ENCODE measurements at places on chromosomes 6 and 20.

- DNase-seq = no peak
Measured at GRCh38 chr6:68651011-68651985, 16.2 kb downstream of the ADGRB3 start.

DNA sequence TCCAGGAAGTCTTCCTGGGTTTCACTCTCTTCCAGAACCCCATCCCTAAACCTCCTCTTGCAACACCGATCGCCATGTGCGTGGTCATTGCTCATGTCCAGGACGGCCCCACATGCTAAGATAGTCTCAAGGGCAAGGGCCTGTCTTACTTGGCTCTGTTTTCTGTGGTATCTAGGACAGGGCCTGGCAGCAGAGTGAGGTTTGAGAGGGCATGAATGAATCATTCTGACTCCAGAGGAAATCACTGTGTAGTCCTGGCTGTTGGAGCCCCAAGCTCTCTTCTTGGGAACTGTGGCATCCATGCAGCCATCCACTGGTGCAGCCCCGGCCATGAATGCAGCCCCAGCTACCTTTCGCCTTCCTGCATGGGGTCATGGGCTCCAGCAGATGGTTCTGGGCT lies 12.4 kb downstream of the SIRPA start:
- DNase-seq = no peak

DNA sequence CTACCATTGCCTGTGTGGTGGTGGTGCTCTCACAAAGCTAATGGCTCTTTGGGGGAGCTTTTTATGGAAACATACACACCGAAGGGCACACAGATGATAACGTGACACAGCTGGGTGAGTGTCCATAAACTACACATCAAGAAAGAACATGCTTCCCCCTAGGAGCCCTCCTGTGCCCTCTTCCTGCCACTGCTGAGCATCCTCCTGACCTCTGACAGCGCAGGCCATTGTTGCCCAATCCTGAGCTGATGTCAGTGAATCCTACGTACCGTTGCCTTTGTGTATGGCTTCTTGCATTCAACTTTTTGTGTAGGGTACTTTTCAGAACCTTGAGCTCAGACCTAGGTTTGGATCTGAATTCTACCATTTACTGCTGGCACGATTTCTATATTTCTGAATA lies 65.8 kb upstream of the SLC22A1 start:
- no peak for DNase-seq

- DNase-seq = no peak
Measured at GRCh38 chr20:51959066-51959542, 156.8 kb upstream of the SALL4 start.

DNA sequence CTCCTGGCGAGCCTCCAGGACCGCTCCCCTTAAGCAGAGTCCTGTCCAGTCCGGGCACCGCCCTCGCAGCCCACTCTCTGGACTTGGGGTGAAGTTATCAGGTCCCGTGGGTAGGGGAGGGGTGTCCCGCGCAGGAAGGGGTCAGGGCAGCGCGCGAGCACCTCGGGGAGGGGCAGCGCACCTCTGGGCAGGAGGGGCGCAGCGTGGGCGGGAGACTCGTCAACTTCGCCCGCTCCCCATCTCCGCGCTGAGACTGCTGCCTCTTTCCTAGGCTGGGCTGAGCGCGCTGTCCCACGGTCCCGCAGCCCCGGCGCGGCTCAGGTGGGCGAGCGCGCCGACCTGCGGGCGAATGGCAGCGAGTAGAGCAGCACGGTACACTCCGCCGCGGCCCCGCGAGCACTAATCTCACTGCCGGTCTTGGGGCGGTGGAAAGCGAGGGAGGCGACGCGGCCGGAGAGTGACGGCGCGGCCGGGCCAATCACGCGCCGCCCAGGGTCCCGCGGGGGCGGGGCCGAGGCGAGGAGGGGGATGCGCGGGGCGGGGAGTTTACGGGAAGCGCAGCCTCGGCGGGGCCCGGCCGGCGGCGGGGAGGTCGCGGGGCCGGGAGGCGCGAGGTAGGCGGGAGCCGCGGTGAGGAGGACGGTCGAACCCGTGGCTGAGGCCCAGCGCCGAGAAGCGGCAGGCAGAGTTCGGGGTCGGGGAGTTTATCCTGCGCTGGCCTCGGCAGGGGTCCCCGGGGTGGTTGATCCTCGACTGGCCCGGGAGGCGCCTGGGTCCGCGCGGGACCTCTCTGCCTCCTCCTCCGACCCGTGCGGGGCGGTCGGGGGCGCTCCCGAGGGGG lies at the start of gene MAN1A1:
TSS of gene MAN1A1 (minus strand) at position 401 of the 841 bp plus-strand sequence. CDS start 696 bp downstream, outside the sequence.
- DNase-seq = peak; percentile 92

DNA sequence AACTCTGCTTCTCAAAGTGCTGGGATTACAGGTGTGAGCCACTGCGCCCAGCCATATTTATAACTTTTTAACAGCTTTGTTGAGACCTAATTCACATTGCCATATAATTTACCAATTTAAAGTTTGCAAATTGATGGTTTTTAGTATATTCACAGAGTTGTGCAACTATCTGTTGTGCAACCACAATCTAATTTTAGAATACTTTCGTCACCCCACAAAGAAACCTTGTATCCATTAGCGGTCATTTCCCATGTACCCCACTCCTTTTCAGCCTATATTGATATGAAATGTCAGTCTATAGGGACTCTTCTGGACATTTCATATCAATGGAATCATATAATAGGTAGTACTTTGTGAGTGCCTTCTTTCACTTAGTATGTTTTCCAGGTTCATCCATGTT lies 55.8 kb downstream of the FOXO3 start:
- no peak for DNase-seq

- DNase-seq = no peak
Measured at GRCh38 chr6:107611094-107611810, 121.3 kb downstream of the SOBP start.

- no peak for DNase-seq
Measured at GRCh38 chr6:49713346-49713745, at the start of gene CRISP2. Gene CRISP2 (minus strand): TSS chr6:49713543. CDS start chr6:49709196, 4,347 bp downstream.

DNA sequence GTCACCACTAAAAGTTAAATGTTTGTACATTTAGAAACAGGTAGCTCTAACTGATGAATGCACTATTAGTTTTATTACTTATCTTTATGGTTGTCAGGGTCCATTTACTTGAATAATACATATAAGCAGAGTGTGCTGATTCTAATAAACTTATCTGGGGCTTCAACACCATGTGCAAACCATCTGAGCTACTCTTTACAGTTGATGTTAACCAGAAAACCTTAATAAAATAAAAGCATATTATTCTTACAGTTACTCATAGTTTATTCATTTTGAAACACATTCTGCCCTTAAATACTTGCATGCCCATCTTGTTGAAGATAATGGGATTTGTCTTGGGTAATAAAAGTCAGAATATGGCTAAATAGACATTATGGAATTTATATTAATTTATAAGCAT lies 1042.2 kb downstream of the EPHA7 start:
- no peak for DNase-seq

GRCh38 chr20:32975698-32976674 lies 28.2 kb downstream of the SUN5 start:
- no peak for DNase-seq

DNA sequence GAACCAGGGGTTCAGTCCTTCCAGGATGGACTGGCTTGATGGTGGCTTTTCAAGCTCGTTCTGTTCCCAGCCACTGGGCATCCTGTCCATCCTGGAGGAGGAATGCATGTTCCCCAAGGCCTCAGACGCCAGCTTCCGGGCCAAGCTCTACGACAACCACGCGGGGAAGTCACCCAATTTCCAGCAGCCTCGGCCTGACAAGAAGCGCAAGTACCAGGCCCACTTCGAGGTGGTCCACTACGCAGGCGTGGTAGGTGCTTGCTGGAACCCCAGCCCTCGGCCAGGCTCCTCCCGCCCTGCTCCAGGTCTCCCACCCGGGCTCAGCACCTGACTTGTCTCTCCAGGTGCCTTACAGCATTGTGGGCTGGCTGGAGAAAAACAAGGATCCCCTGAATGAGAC lies 34.0 kb downstream of the MYH7B start:
- no peak for DNase-seq

DNA sequence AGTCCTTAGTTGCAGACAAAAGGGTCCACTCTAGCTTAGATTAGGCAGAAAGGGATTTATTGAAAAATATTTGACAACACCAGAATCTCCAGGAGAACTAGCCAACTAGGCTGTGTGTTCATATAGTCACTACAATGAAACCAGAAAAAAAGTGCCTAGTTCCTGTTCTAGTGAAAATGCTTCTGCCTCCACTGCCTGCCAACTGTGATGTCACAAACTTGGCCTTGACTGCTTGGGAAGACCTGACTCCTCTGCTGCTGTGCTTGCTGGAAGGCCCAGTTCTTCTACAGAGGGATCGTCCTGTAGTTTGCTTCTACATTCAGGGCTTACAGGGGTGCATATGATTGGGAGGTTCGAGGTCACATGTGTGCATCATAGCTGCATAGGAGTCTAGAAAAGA lies 40.3 kb upstream of the XRN2 start:
- DNase-seq = no peak

All from stimulated activated naive CD8-positive, alpha-beta T cell treated with anti-CD3 and anti-CD28 coated beads, Interleukin-15, Interleukin-2, amounts not matched to agents 100 U/mL and 50 U/mL, for 24 hours (primary cell).